ENCODE measurements at places on chromosomes 5 and 9. TPM values are rescaled to one million over a fixed set of nuclear protein-coding genes. Genes with fewer than 3 reads are reported as not detected.

NXNL2 gene
- 1.8 TPM for total RNA-seq

FAM151B gene
- 2.9 TPM for total RNA-seq

GAS1 gene
- 16.0 TPM for total RNA-seq

INSYN2B gene
- total RNA-seq: not detected

PCDHB11 gene
- total RNA-seq: 3.3 TPM

IGFBPL1 gene
- 26.7 TPM for total RNA-seq

PCDHA13 gene
- 5.1 TPM for total RNA-seq

CARTPT gene
- total RNA-seq: 0.43 TPM

OBP2B gene
- total RNA-seq: not detected

BTNL9 gene
- total RNA-seq: 0.39 TPM

TMEM252 gene
- total RNA-seq: 0.67 TPM

CYSTM1 gene
- total RNA-seq: 49.9 TPM

C1QTNF2 gene
- total RNA-seq: 0.31 TPM

BTNL3 gene
- 0.82 TPM for total RNA-seq

PCDHGC5 gene
- total RNA-seq: 1.9 TPM

CCNJL gene
- total RNA-seq: 7.2 TPM
